T-helper 17 cell (primary cell): ENCODE measurements at places on chromosomes 2 and 18. TPM values are rescaled to one million over a fixed set of nuclear protein-coding genes. Genes with fewer than 3 reads are reported as not detected.

SLC40A1 gene
- 30.9 TPM for total RNA-seq

- no peak overlapping the region for H3K4me3 ChIP-seq
- no peaks in the 10 kb centered on the region for H3K4me1 ChIP-seq
- H3K36me3 ChIP-seq = no peaks in the 10 kb centered on the region
- no peak overlapping the region for H3K27ac ChIP-seq
- DNase-seq = no peak
Measured at GRCh38 chr2:192469612-192470011, 274.9 kb upstream of the TMEFF2 start.

GRCh38 chr2:118936936-118937335, 5.1 kb upstream of the MARCO start:
- no peak for DNase-seq
- peaks cover 4% of the 10 kb centered on the region for H3K36me3 ChIP-seq
- no peak overlapping the region for H3K27ac ChIP-seq
- no peak overlapping the region for H3K4me3 ChIP-seq
- H3K27me3 ChIP-seq = peaks cover 16% of the 10 kb centered on the region

ADGRF3 gene
- 1.3 TPM for total RNA-seq

NTSR2 gene
- not detected for total RNA-seq

GRCh38 chr18:30971338-30971956, 71.1 kb downstream of the DSC3 start:
- no peak overlapping the region for H3K27ac ChIP-seq
- no peaks in the 10 kb centered on the region for H3K36me3 ChIP-seq
- no peaks in the 10 kb centered on the region for H3K27me3 ChIP-seq
- no peaks in the 10 kb centered on the region for H3K4me1 ChIP-seq
- no peak overlapping the region for H3K4me3 ChIP-seq

DNA sequence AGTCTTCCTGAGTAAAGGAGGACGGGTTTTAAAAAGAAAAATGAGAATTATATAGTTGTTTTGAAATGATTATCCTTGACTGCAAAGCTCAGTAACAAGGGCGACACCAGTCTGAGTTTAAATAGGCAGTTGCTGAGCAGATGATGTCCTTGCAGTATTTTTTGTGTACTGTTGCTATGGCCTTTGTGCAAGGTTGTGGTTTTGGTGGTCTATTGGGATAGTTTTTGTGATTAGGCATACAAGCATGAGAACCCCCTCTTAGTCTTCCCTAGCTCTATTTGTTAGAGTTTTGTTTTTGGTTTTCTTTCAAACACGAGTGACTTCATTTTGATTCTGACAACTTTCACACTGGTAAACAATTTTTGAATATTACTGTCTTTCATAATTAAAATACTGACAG, 64.1 kb downstream of the TAF4B start:
- peaks cover 8% of the 10 kb centered on the region for H3K36me3 ChIP-seq

- no peak overlapping the region for H3K4me3 ChIP-seq
- H3K27me3 ChIP-seq = no peaks in the 10 kb centered on the region
- H3K27ac ChIP-seq = no peak overlapping the region
- no peak for DNase-seq
- no peaks in the 10 kb centered on the region for H3K4me1 ChIP-seq
Measured at GRCh38 chr2:169892951-169893350, 65.7 kb downstream of the UBR3 start.

DNA sequence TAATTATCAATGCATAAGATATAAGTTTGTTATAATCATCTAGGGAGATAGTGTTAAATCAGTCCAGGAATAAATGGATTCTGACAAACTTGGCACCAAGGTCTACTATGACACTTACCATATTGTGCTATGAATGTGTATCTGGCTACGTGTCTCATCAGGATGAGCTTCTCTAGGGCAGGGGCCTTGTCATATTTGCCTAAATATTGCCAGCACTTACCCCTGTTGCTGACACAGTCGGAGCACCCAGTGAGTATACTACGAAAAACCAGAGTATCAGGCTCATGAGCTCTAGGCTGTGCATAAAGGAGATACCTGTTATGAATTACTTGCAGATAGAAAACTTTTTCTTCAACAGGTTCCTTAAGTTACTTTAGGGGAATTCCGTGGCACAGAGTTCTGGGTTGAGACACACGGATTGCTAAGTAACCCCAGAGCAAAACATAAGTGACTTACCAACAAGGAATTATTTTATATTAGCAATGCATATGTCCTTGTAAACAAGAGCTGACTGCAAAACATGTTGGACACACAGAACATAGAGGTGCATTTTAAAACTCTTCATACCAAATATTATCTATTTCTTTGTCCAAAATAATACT, 7.7 kb upstream of the TTC39C start:
- no peak for DNase-seq
- H3K4me3 ChIP-seq = peak overlapping the region; percentile 47
- peaks cover 64% of the 10 kb centered on the region for H3K4me1 ChIP-seq
- no peaks in the 10 kb centered on the region for H3K27me3 ChIP-seq
- no peaks in the 10 kb centered on the region for H3K36me3 ChIP-seq

GRCh38 chr2:18373081-18373480, 187.4 kb downstream of the RDH14 start:
- H3K4me3 ChIP-seq = no peak overlapping the region
- DNase-seq = no peak
- no peak overlapping the region for H3K27ac ChIP-seq
- peaks cover 2% of the 10 kb centered on the region for H3K36me3 ChIP-seq
